ENCODE measurements at places on chromosomes 3 and 15. TPM values are rescaled to one million over a fixed set of nuclear protein-coding genes. Genes with fewer than 3 reads are reported as not detected.

Gene BUB1B
- 0.15 TPM for polyA plus RNA-seq

Gene DAPK2
- 29.7 TPM for polyA plus RNA-seq

Gene PAQR5
- 2.5 TPM for polyA plus RNA-seq

Gene CCK
- polyA plus RNA-seq, result not detected

Gene NR2F2
- polyA plus RNA-seq, result 33.5 TPM

Gene C3orf20
- not detected for polyA plus RNA-seq

Gene CACNA2D3
- 0.30 TPM for polyA plus RNA-seq

Gene CLDN1
- polyA plus RNA-seq, result 3.6 TPM

Gene PRRT3
- polyA plus RNA-seq, result 0.56 TPM

Gene IL17RE
- 6.4 TPM for polyA plus RNA-seq

Gene PIGB
- polyA plus RNA-seq, result 2.8 TPM

Gene SOX14
- polyA plus RNA-seq, result not detected

Gene ADCY5
- 8.0 TPM for polyA plus RNA-seq

Gene PP2D1
- not detected for polyA plus RNA-seq

Gene SCN5A
- 0.11 TPM for polyA plus RNA-seq

Gene ST6GAL1
- polyA plus RNA-seq, result 6.0 TPM

All from adipose tissue (tissue), 3 donors.